ENCODE measurements at places on chromosomes 7 and 10. TPM values are rescaled to one million over a fixed set of nuclear protein-coding genes. Genes with fewer than 3 reads are reported as not detected.

The MYL10 gene
- not detected for total RNA-seq

The NEURL1 gene
- total RNA-seq = 0.60 TPM

The DCLRE1A gene
- 9.6 TPM for total RNA-seq

The MAGI2 gene
- 0.48 TPM for total RNA-seq

The GPR26 gene
- total RNA-seq = not detected

The ASB4 gene
- 0.13 TPM for total RNA-seq

The LIPF gene
- not detected for total RNA-seq

The TMEM168 gene
- total RNA-seq = 8.6 TPM

The NUTM2B gene
- 0.30 TPM for total RNA-seq

The RADIL gene
- total RNA-seq = 2.7 TPM

The DRGX gene
- total RNA-seq = not detected

The OPN1SW gene
- total RNA-seq = not detected

The FOXL3 gene
- not detected for total RNA-seq

The CPVL gene
- 0.29 TPM for total RNA-seq

The ZNF438 gene
- total RNA-seq = 2.1 TPM

The STEAP4 gene
- total RNA-seq = 0.07 TPM

The TMEM178B gene
- 1.5 TPM for total RNA-seq

The CAPZA2 gene
- total RNA-seq = 130 TPM

The SNX10 gene
- 4.9 TPM for total RNA-seq

The PNLIPRP3 gene
- total RNA-seq = not detected

The NKX1-2 gene
- not detected for total RNA-seq

The PITX3 gene
- total RNA-seq = 1.0 TPM

The IGFBP3 gene
- total RNA-seq = 199 TPM

The HOXA9 gene
- total RNA-seq = 0.41 TPM

The MRC1 gene
- total RNA-seq = not detected

The CYP26A1 gene
- total RNA-seq = 2.2 TPM

The ACTL6B gene
- not detected for total RNA-seq

The PODXL gene
- 39.2 TPM for total RNA-seq

The MALRD1 gene
- not detected for total RNA-seq

The CYP3A5 gene
- 1.9 TPM for total RNA-seq

The CUL2 gene
- total RNA-seq = 24.2 TPM

The PDZD7 gene
- total RNA-seq = 0.88 TPM

The NANOS1 gene
- total RNA-seq = 3.6 TPM

The GNGT1 gene
- total RNA-seq = not detected

The CAV2 gene
- 188 TPM for total RNA-seq

The C10orf67 gene
- not detected for total RNA-seq

The ELN gene
- total RNA-seq = not detected

The ABCC2 gene
- total RNA-seq = 142 TPM

The DENND2A gene
- 0.55 TPM for total RNA-seq

The EIF3B gene
- total RNA-seq = 220 TPM

The NT5C2 gene
- 76.0 TPM for total RNA-seq

The SLC26A3 gene
- not detected for total RNA-seq

The EVX1 gene
- 0.14 TPM for total RNA-seq

The CYP2C9 gene
- total RNA-seq = 0.10 TPM

The PPP1R17 gene
- not detected for total RNA-seq

The CLRN3 gene
- total RNA-seq = not detected

The SLC29A3 gene
- 21.6 TPM for total RNA-seq

The UNCX gene
- total RNA-seq = not detected

The FRA10AC1 gene
- total RNA-seq = 5.3 TPM

The SMO gene
- total RNA-seq = 13.6 TPM

The LSM8 gene
- 40.9 TPM for total RNA-seq

The FAM24B gene
- 13.7 TPM for total RNA-seq

The C10orf105 gene
- not detected for total RNA-seq

All from A549 treated with Mapracorat at 1 μM for 4 hours (cell line).